ENCODE measurements at places on chromosomes 11 and 22.

DNA sequence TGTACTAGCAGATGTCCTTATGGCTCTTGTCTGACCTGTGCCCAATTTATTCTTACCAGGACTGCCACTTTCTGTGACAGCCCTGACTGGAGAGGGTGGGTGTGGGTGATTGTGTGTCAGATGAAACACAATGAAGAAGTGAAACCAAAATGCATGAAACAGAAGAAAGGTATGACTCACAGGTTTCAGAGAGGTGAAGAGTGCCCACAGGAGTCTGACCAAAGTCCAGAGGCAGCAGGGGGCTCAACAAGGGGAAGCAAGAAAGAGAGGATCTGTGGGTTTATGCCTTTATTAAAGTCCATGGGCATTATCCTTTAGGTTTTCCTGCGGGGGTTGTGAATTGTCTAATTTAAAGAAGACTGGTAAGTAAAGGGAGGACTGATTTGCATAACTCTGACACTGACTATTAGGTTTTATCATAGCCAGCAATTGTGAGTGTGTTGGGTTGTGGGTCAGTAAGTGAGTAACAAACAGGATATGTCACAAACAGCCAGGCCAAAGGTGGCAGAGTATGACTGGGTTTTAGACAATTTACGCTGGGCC, 3.9 kb upstream of the OR4C6 start:
- peak; percentile 2 for DNase-seq

DNA sequence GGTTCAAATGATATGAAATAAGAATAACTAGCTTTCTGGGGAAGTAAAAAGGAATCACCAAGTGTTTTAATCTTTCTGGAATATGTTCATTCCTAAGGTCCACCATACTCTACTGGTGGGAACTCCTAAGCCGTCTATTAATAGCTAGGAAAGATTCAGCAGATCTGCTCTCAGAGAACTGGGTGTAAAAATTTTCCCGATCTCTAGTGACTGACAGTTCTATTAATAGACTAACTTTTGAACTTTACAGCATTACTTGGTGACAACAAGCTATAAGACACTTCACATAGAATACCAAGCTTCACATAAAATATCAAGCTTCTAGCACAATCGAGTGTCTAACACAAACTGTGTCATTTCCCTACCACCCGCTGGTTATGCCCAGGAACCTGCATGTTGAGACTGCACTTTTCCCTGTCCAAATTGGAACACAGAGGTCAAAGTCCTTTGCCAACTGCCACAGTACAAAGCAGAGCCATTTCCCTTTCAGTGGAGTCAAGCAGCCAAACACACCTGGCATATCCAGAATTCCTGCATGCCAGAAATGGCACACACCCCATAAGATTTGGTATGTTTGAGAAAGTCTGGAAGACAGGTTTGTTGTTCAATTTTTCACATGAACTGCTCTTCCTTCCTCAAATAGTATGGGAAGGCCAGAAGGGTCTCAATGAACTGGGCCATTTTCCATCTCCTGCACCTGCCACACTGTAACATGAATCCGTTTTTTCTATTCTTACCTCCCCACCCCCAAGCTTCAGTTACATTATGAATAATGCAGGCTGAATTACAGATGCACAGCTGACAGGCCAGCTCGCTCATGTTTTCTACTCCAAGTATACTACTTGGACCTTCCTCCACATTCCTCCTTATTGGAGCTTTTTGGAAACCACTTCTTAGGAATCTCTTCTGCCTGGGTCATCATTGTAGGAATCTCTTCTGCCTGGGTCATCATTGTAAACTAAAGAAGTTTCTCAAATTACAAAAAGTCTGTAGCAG, 3.7 kb downstream of the OSBP start:
- DNase-seq, result no peak

- no peak for DNase-seq
These were observed 381.9 kb upstream of the TENM4 start for GRCh38 chr11:79822766-79823165.

DNA sequence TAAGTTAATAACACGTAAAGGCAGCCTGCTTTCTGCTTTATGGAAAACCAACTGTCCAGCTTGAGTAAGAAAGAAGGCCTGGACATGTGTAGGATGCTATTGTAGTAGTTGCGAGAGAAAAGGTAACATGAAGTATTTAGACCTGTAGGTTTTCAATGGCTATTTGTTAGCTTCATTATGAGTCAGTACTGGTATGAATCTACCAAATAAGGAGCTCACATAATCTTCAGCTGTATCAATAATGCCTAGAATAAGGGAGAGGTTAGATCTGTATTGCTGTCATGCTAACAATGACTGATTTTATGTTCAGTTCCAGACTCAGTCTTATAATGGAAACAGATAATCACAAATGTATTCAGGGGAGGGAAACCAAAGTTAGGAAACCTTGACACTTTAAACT, 550.3 kb downstream of the CNTN5 start:
- no peak for DNase-seq

DNA sequence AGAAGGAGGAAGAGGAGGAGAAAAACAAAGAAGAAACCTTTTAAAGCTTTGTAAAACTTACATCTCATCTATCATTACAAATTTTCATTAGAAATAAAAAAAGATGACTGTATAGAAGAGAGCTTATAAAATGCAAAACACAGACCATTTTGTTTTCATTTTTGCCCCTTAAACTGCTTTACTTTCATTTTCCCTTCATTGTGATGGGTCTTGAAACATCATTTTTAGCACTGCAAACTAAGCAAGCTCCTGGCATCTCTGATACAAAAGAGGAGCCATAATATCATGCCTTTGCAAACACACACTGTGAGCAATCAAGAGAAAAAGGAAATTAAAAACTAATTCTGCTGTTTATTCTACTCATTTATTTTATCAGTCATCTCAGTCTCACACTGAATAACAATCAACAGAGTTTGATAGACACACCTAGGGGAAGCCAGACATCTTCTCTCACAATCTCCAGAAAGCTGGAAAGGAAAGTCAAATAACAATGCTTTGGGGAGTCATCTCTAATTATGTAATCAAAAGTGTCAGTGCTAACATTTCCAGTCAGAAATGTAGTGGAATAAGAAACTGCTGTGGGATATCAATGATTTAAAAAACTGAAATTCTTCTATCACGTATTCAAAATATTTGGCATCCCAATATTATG, 467.7 kb upstream of the FAT3 start:
- no peak for DNase-seq

DNA sequence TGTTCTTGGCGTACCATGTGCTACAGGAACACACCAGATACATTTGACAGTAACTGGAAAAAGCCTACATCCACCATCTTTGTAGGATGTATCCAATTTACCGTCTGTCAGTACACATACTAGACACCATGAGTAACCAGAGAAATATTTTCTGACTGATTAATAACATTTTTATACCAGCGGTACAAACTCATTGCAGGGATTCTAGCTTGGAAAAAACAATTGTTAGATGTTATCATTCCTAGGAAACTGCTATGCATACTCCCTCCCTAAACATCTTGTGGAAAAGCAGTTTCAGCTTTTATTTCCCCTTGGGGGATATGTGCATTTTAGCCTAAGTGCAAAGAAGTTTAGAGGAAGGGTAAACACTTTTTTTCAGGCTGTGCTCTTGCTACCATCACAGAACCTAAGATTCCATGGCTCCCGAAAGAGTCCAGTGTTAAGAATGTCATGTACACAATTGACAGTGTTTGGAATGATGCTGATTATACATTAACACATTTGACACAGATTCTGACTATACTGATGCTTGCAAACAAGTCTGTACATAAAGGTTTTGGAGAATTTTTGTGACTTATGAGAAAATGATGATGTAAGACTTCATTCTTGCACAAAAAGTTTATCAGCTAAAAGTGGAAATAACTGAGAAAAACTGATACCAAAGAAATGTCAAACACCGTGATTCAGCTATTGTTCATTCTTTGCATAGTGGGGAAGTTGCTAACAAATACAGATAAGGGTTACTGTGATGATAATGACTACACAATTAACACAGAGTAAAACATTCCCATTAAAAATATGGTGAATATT, 23.7 kb downstream of the NCF4 start:
- DNase-seq, result no peak

DNA sequence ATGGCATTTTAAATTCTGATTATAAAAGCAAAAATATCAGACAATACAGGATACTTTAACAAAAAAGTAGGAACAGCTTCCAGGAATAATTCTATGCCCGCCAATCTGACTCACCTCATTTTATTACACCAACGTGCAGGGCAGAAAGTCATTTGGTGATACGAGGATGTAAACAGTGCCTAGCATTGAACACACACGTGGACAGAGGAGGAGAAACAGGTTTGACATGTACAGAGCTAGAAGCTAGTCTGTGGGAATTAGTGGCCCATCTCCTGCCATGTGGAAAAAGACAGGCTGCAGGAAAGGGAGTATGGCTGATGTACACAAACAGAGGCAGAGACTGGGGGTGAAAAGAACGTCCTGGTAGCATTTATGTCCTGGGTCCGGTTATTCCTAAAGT, 9.0 kb upstream of the SPINDOC start:
- DNase-seq, result no peak

All from GM18507 (cell line).